ENCODE measurements at places on chromosomes 2 and 18.

DNA sequence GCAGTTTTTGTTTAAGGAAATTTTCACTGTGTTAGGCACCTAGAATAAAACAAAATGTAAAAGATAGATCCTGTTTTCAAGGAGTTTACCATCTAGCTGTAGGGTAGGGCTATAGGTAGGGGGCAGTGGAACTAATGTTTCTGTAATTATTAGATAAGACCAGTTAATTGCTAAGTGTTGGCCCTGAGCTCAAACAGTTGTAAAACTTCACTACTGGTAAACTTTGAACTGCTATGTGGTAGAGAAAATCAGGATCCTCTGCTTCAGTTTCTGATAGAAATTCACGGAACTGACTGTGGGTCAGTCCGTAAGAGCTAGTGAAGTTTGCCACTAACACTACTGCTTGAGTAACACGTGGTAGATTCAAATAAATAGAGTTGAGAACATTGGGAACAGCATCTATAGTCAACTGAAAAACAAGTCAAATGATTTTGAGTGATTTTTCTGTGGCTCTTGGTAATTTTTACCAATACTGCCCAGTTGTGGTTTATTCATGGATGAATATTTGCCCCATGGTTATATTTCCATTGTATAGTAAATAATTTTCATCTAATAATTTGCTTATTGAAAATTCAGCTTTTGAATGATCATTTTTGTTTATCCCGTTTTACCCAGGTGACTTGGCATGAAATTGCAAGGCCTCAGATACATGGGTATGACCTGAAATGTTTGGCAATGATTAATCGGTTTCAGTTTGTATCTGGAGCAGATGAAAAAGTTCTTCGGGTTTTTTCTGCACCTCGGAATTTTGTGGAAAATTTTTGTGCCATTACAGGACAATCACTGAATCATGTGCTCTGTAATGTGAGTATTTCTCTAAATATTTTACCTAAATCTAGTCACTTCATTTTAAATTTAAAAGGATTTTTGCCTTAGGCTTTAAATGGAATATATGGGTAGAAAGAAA is 26.4 kb downstream of the ELP2 start:
- DNase-seq: peak; percentile 56

GRCh38 chr2:28399289-28399688 is 6.6 kb downstream of the FOSL2 start:
- no peak for DNase-seq

DNA sequence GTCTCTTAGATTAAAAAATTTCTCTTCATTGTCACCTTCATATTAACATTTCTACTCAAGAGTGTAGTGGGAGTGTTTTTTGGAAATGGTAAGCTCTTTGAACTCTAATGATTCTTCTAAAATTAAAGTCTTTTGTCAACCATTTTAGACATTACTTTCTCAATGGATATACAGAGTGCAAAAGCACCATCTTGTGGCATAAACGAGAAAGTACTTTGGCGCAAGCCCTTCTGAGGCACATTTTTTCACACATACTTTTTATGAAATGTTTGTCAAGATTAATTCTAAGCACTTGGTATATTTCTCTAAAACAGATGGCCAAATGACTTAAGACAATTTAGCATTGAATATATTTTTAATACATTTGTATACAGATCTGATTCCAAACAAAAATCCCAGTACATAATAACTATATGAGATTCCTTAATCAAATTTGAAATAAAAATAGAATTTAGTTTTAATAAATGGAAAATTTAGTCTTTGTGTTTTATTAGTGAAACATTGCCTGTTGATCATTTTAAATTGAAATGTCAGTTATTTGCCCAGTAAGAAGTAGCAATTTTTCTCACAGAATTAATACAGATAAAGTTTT is 63.3 kb upstream of the GALNT5 start:
- peak; percentile 71 for DNase-seq

GRCh38 chr2:165239230-165239629 is at the start of gene SCN2A:
SCN2A (plus strand) TSS chr2:165239414; CDS start chr2:165295824, 56,410 bp downstream.
- DNase-seq: peak; percentile 30

- no peak for DNase-seq
These were observed 34.9 kb downstream of the SMAD7 start for GRCh38 chr18:48915626-48916425.

GRCh38 chr2:135931776-135932443 is 53.5 kb downstream of the DARS1 start:
- no peak for DNase-seq

DNA sequence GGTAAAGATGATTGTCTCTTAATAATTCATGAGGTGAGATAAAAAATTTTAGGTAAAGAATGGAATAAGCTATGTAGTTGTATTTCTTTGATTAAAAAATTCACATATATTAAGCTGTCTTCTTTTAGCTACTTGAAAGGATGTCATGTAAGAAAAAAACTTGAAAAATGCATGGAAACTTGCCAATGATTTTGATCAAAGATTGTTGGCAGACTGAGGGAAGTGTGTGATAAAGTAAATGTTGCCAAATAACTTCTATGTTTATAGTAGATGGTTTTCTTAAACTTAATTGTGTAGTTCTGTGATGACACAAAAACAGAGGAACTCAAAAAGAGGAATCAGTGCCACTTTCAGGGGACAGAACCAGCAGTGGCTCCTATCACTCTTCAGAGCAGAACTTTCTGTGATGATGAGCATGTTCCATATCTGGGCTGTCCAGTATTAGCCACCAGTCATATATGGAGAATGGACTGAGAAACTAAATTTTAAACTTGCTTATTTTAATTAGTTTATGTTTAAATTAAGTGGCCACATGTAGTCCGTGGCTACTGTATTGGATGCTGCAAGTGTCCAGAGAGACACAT is 51.9 kb upstream of the SLC38A11 start:
- peak; percentile 30 for DNase-seq

- DNase-seq: no peak
These were observed at the start of gene PROKR1 for GRCh38 chr2:68643011-68643873. PROKR1 (plus strand) TSS chr2:68643579; CDS start chr2:68645822, 2,243 bp downstream.

DNA sequence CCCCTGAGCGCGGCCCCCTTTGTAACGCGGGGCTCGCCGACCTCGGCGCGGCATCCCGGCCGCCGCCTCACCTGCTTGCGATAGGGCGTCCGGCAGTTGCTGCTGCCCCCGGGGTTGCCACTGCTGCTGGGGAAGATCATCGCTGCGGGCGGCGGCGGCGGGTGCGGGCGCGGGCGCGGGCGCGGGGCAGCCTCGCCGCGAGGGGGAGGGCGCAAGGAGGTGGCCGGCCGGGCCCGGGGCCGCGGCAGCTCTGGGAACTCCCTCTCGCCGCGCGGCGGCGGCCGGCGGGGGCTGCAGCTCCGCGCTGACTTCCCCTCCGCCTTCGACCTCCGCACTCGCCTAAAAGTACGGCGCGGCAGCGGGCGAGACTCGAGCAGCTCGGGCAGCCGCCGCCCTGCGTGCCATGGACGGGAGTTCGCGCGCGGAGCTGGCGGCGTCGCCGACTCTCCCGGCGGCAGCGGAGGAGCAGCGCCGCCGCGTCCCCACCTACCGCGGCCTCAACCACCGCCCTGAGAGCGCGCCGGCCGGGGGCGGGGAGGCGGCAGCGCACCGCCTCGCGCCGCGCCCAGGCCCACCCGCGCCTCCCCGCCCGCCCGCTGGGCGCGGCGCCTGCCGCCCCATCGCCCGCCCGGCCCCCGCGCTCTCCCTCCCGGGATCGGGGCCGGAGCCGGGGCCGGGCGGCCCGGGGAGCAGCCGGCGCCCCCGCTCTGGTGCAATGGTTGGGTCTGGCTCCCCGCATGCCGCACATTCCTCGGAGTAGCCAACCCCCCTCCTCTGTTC is 86.0 kb downstream of the RBMS1 start:
- peak; percentile 75 for DNase-seq

Measured in fibroblast of upper back skin (primary cell).